ENCODE measurements at places on chromosomes 13 and 19.

- no peak for DNase-seq
These were observed 2.4 kb upstream of the ITGBL1 start for GRCh38 chr13:101449790-101450748.

DNA sequence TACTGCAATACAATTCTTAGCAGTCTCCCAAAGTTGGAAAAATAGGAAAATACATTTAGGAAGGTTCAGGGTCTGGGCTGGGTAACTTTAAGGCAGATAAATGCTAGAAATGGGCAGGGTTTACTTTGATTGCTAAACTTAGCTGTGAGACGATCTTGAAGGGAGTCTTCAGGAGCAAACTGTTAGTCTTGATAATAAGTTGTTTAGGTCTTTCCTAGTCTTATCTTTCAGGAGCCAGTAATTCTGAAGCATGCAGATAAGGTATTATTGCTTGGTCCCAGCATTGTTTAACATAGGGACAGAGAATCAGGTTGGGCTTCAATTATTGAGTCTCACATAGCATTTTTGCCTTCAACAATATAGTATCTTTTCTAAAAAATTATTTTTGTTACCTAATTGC is 262.4 kb upstream of the MIR17HG start:
- DNase-seq = no peak

DNA sequence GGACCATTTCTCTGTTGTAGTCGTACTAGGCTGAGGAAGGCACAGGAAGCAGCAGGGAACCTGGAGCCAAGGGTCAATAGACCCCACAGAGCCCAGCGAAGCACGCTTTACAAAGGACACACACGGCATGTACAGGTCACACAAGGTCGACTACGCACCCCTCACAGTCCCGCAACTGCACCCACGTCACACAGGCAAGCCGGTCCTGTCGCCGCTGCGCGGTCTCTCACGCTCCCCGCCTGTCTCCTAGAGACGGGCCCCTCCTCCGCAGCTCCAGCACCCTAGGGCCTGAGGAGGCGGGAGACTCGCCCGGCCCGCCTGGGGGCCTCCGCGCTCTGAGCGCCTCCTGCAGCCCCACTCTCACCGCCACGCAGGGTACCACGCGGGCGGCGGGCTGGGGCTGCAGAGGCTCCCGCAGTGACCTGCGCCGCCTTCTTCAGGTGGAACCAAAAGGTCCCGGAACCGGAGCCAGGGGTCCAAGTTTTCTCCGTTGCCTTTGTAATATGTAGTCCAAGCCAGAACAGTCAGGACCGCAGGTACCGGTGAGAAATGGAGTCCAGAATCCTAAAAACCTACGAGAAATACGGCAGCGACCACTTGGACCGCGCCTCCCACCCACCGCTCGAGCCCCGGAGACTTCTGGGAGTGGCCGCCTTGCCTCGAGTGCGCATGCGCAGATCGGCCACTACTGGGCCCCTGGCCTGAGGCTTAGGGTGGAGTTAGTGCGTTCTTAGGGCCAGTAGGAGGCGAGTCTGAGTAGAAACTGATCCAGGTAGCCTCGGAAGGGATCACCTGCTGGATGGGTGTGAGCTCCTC is at the start of gene ZNF607:
Gene ZNF607 (minus strand): TSS at position 651 of the 816 bp plus-strand sequence. CDS start 8,143 bp downstream, outside the sequence.
- DNase-seq = peak; percentile 73

DNA sequence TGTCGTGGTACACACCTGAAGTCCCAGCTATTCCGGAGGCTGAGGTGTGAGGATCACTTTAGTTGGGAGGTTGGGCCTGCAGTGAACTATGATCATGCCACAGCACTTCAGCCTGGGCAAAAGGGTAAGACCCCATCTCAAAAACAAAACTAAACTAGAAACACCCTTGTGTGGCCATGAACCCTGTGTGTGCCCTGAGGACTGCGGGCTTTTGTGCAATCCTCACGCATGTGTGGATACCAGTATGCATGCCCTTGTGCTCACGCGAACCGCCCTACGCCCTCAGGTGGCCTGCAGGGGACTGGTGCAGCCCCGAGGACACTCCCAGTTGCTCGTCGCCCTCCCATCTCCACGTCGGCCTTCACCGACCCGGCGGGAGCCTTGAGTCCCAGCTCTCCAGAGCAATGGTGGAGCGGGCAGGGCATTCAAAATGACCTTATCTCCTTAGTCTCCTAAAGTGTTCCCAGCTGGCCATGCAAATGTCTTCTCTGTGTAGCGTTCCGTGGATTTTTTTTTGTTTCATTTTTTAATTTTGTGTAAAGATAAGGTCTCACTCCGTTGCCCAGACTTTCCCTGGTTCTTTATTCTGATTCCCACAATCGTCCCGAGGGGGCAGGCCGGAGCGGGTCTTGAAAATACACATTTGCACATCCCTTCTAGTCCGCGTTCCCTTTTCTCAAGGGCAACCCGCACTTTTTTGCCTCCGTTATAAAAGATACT is 868 bp upstream of the EGLN2 start:
- DNase-seq = peak; percentile 53

- DNase-seq = no peak
These were observed 165.1 kb downstream of the PCCA start for GRCh38 chr13:100254002-100254401.

DNA sequence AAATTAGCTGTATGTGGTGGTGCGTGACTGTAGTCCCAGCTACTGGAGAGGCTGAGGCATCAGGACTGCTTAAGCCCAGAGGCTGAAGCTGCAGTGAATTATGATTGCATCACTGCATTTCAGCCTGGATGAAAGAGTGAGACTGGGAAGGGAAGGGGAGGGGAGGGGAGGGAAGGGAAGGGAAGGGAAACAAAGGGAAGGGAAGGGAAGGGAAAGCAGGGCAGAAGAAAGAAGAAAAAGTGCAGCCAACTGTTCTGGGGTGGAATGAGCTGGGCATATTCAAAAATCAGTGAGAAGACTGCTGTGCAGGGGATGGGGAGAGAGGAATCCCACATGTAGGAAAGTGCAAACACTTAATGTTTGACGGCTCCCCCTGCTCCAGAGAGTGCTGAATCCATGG is 905.5 kb downstream of the UQCRFS1 start:
- no peak for DNase-seq
